ENCODE measurements at places on chromosomes 6 and 20.

DNA sequence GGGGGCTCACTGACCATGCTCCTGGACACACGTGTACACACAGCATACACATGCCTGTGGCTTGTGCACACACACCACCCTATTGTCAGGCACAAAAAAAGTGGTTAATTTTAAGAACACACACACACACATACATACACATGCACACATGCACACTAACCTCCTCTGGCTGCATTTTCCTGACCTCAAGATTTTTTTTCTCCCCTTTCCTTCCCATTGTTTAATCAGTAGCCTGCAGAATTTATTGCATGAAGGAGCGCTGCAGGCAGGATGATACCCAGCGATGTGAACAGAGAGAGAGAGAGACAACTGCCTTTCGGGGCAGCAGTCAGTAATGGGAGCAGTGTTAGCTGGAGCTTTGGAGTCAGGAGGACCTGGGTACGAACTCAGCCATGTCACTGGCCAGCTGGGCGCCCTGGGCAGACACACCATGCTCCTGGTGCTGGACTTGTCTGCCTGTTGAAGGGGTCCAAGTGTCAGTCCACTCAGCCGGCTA, 990 bp upstream of the TRAF3IP2 start:
- no peak for DNase-seq

DNA sequence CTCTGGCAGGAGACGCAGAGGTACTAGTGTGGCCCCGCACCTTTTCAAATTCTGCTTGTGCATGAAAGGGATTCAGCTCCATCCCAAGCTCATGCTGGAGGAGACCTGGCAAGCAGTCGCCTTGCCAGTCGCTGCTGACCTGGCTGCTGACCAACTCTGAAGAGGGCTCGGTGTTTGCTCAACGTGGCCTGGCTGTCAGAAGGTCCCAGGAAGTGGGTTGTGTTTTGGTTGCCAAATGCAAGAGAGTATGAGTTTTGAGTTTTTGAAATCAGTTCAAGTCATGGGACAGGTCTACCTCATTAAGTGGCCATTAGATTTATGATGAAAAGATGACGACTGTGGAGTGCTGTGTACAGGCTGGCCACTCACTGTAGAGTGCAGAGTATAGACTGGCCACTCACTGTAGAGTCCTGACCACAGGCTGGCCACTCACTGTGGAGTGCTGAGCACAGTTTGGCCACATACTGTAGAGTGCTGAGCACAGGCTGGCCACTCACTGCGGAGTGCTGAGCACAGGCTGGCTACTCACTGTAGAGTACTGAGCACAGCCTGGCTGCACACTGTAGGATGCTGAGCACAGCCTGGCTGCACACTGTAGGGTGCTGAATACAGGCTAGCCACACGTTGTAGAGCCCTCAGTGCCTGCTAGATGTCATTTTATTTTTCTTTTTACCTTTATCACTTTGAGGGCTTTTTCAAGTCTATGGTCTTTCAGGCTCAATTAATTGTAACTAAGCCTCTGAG, 193.9 kb downstream of the ZNF217 start:
- no peak for DNase-seq

DNA sequence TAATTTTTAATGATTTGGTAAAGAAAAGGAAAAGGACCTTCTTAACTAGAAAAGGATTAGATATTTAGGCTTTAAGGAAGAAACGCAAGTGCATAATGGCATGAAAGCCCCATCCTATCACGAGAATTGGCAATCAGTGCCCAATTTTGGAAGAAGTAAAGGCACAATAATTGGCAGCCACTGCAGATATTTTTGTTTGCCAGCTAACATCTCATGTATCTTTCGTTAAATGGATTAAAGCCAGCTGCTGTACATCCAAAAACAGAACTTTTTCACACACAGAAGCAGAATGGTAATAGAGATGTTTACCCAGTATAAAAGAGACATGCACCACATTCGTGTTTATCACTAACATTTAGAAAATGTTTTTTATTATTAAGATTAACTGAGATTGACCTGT, 180.3 kb downstream of the C6orf118 start:
- DNase-seq = no peak

GRCh38 chr6:96299525-96299924, 222.1 kb upstream of the UFL1 start:
- no peak for DNase-seq

GRCh38 chr6:125169522-125169921, 15.9 kb downstream of the TPD52L1 start:
- DNase-seq = no peak

DNA sequence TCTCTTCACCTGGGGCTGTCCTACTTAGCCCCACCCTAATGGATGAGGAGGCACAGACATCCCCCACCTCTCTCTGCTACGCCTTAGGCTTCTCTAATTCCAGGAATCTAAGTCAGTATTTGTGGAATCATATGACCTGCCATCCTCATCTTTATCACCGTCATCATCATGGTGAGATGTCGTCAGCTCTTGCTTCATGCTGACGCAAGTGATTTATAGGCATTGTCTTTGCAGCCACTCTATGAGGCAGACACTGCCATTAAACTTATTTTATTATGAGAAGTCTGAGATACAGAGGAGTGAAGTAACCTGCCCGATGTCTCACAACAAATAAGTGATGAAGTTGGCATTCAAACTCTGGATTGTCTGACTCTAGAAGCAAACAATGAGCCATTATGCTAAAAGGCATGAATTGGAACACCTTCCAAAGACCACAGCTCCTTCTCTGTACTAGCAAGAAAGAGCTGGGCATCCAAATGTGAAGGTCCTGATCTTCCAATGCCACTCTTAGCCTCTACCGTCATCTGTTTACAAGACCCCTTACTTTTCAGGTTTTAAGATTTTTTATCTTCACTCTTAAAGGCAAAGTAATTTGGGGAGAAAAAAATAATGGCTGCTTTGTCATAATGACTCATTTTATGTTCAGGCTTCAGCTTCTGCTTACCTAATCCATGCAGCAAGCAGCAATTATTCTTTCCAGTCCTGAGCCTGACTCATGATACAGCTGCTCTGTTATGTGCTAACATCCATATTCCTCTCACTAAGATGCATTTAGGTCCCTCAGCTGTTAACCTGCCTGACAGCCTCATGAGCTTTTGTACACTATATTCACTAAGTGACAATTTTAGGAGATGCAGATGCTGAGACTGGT, 113.7 kb upstream of the BCLAF1 start:
- no peak for DNase-seq

DNA sequence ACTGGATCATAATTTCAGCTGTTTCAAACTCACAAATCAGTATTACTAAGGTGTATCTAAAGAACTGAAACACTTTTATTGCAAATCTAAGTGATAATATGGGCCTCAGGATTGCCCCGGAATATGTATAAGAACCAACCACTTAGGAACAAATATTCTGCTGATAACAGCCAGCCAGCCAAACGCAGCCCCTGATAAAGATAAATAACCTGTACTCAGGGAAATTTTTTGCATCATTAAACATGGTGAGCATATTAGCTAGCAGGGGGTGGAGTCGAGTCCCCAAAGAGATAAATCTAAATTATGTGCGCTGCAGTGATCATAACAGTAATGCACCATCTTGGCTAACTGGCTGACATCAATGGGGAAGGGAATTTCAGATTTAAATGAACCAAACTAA, 410.2 kb upstream of the MAP3K7 start:
- no peak for DNase-seq

Measured in GM13977 (cell line).